ENCODE measurements at places on chromosomes 2 and 18. TPM values are rescaled to one million over a fixed set of nuclear protein-coding genes. Genes with fewer than 3 reads are reported as not detected.

DNA sequence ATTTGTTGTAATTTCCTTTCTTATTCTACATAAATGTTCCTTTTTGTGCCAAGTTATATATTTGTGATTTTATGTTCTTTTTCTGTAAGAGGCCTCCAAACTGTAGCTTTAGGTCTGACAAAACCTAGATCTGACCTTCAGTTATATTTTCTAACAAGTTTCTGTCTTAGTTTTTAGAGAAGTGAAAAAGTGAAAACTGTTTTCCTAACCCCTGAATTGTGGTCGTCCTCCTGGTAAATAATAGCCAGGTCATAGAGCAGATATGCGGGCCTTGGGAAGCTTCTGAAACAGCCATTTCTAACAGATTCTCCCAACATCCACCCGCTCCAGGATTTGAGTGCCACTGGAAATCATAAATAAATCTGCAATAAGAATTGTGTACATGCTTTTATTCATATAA, 398.4 kb upstream of the CWC22 start:
- no peaks in the 10 kb centered on the region for H3K4me1 ChIP-seq
- H3K27me3 ChIP-seq = no peaks in the 10 kb centered on the region
- H3K27ac ChIP-seq = no peak overlapping the region
- H3K4me3 ChIP-seq = no peak overlapping the region

GRCh38 chr2:232999354-232999753, 13.7 kb downstream of the NGEF start:
- H3K4me3 ChIP-seq = no peak overlapping the region
- no peak overlapping the region for H3K27ac ChIP-seq
- no peaks in the 10 kb centered on the region for H3K36me3 ChIP-seq
- H3K4me1 ChIP-seq = no peaks in the 10 kb centered on the region
- no peak for DNase-seq

DNA sequence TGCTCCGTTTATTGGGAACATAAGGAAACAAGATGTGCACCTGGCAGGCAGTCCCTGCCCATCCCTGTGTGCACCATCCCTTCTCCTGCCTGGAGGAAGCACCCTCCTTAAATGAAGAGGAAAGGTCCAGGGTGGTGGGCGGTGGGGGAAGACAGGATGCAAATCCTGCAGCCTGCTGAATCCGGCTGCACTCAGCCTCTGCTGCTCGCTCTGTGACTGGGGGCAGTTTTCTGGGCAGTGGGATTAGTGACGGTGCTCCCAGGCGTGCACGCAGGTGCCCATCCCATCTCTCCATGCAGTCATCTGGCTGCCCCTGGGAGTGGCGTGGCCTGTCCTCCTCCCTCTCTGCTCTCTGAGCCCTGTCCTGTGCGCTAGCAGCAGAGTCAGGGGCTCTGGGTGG, 371.3 kb upstream of the MYT1L start:
- no peaks in the 10 kb centered on the region for H3K27me3 ChIP-seq
- no peaks in the 10 kb centered on the region for H3K36me3 ChIP-seq
- no peak overlapping the region for H3K27ac ChIP-seq
- H3K4me3 ChIP-seq = no peak overlapping the region
- H3K4me1 ChIP-seq = peaks cover 12% of the 10 kb centered on the region

DNA sequence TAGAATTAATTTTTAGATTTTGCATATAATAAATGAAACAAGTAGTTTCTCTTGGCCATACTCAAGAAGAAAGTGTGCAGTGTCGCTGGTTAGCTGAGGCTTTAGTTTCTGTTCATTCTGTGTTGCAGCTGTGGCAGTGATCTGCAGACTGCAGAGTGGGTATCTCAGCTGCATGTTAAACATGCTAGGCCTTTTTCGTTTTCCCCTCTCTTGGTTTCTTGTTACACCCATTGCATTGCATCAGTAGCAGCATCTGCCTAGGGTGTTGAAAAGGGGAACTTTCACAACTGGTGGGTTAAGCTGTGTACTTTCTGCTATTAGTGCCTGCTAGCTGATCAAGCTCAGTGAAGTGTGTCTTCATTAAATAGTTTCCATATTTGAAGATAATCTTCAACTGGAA, 51.3 kb downstream of the ACSL3 start:
- no peak overlapping the region for H3K4me3 ChIP-seq
- peak; percentile 44 for DNase-seq
- H3K27me3 ChIP-seq = no peaks in the 10 kb centered on the region
- peaks cover 47% of the 10 kb centered on the region for H3K4me1 ChIP-seq
- H3K36me3 ChIP-seq = peaks cover 12% of the 10 kb centered on the region
- peak overlapping the region; percentile 84 for H3K27ac ChIP-seq

GRCh38 chr2:127621981-127622431, 23.9 kb upstream of the GPR17 start:
- DNase-seq = no peak
- no peaks in the 10 kb centered on the region for H3K36me3 ChIP-seq
- no peak overlapping the region for H3K4me3 ChIP-seq
- H3K27ac ChIP-seq = no peak overlapping the region

DNA sequence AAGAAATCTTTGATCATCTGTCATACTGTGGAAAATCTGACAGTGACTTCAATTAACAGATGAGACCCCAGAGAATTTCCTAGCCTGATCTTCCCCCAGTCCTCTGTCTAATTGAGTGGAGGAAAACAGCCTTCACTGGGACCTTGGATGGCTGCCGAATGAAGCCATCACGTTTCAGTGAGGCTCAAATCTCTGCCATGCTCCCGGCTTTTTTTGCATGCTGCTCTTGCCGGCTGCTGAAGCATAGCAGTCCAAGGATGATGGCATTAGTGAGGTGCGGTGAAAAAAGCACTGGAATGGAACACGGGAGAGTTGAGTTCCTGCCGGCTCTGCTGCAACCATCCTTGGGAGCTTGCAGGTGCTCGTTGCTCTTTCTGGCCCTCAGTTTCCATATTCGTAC, 430.5 kb downstream of the SLC4A3 start:
- H3K36me3 ChIP-seq = no peaks in the 10 kb centered on the region
- H3K27me3 ChIP-seq = no peaks in the 10 kb centered on the region
- DNase-seq = no peak
- H3K27ac ChIP-seq = no peak overlapping the region
- H3K4me1 ChIP-seq = no peaks in the 10 kb centered on the region

- H3K4me1 ChIP-seq = no peaks in the 10 kb centered on the region
- H3K27me3 ChIP-seq = no peaks in the 10 kb centered on the region
- no peak overlapping the region for H3K27ac ChIP-seq
- H3K36me3 ChIP-seq = no peaks in the 10 kb centered on the region
Observed at GRCh38 chr18:54671291-54671881, 80.3 kb downstream of the DYNAP start.

- H3K4me3 ChIP-seq = no peak overlapping the region
- no peaks in the 10 kb centered on the region for H3K27me3 ChIP-seq
- no peaks in the 10 kb centered on the region for H3K36me3 ChIP-seq
- DNase-seq = no peak
- H3K4me1 ChIP-seq = no peaks in the 10 kb centered on the region
Observed at GRCh38 chr18:54090856-54091255, 133.6 kb downstream of the MBD2 start.

The PLEK gene
- 41.3 TPM for total RNA-seq

The SERPINB5 gene
- total RNA-seq = 6.1 TPM

DNA sequence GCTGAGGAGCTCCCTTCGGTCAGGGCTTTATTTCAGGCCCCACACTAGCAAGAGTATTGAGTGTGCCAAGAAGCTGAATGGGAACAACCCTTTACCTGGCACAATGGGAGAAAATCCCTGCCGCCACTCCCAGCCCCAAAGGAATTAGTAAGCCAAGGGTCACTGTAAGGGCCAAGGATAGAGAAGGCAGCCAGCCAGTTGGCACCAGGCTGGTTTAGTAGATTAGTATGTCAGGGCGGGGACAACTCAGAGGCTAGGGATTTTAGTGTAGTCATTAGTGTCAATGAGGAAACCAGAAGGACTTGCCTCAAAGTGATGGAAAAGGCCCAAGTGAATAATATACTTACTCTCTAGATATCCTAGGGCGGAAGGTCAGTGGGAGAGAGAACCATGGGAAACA, 34.9 kb upstream of the CYP26B1 start:
- H3K36me3 ChIP-seq = no peaks in the 10 kb centered on the region
- H3K4me3 ChIP-seq = no peak overlapping the region
- H3K4me1 ChIP-seq = no peaks in the 10 kb centered on the region
- no peak overlapping the region for H3K27ac ChIP-seq
- DNase-seq = no peak

The PELI1 gene
- 33.9 TPM for total RNA-seq

DNA sequence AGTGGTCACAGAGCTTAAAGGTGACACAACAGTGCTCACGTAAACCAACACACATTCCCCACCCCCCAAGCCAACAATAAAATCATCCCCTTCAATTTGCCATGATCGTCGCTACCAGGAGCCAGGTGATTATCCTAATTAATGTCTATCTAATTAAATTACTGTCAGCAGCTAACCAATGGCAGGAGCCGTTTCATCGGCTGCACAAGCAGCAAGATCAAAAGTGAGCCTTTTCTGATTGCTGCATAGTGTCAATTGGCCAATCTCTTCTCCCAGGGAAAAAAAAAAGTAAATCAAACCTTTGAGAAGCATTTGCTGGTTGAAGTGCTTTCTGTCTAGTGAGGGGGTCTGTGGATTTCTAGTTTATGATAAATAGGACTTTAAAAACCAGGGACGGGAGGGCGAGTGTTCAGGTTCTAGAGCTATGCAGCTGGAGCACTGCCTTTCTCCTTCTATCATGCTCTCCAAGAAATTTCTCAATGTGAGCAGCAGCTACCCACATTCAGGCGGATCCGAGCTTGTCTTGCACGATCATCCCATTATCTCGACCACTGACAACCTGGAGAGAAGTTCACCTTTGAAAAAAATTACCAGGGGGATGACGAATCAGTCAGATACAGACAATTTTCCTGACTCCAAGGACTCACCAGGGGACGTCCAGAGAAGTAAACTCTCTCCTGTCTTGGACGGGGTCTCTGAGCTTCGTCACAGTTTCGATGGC, at the start of gene TBR1:
TBR1 (plus strand) TSS at position 311 of the 721 bp plus-strand sequence; CDS start at position 425, 114 bp downstream.
- peaks cover 68% of the 10 kb centered on the region for H3K27me3 ChIP-seq
- H3K27ac ChIP-seq = no peak within 1 kb of the TSS
- H3K4me3 ChIP-seq = no peak within 1 kb of the TSS
- DNase-seq = no peak

- H3K27ac ChIP-seq = no peak overlapping the region
- no peaks in the 10 kb centered on the region for H3K4me1 ChIP-seq
- no peak for DNase-seq
- no peak overlapping the region for H3K4me3 ChIP-seq
Observed at GRCh38 chr18:28204154-28204553, 27.2 kb upstream of the CDH2 start.

GRCh38 chr2:156077041-156077742, 255.3 kb downstream of the NR4A2 start:
- no peak overlapping the region for H3K4me3 ChIP-seq
- no peak for DNase-seq
- no peaks in the 10 kb centered on the region for H3K27me3 ChIP-seq
- H3K4me1 ChIP-seq = no peaks in the 10 kb centered on the region

DNA sequence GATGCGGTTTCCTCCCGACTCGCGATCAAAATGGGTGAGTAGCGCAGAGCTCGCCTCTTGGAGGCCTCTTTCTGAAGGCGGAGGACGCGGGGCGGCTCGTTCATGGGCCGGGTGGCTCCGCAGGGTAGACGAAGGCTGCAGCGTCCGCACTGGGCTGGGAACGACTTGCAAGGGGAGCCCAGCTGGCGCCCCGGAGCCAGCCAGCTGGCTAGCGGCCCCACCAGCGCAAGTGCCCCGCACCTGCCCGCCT, 328 bp upstream of the PASK start:
- H3K4me3 ChIP-seq = peak overlapping the region; percentile 95
- peaks cover 2% of the 10 kb centered on the region for H3K27me3 ChIP-seq
- DNase-seq = no peak
- H3K36me3 ChIP-seq = peaks cover 4% of the 10 kb centered on the region
- peak overlapping the region; percentile 62 for H3K27ac ChIP-seq

The SFTPB gene
- total RNA-seq = 0.09 TPM

DNA sequence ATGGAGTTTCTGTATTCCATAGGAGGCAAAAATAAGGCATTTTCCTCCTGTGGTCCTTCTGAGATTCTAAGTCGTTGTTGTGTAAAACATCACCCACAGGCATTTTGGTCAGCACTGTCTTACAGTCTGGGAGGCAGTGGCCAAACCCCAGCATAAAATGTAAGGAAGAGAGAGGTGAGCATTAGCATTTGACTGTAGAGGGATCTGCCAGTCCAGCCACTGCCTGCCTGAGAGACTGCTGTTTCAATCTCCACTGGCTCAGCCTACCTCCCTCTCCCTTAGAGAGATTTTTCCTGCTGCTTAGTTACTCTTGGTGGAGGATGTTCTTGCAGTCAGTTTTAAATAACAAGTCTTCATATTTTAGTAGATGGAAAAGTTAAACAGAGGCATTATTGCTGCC, 77.0 kb downstream of the ARHGEF33 start:
- no peak overlapping the region for H3K27ac ChIP-seq
- no peaks in the 10 kb centered on the region for H3K36me3 ChIP-seq
- no peaks in the 10 kb centered on the region for H3K27me3 ChIP-seq
- peaks cover 3% of the 10 kb centered on the region for H3K4me1 ChIP-seq

The LAMA1 gene
- total RNA-seq = 0.71 TPM

The PRKCE gene
- total RNA-seq = 3.2 TPM

The CASP8 gene
- total RNA-seq = 49.4 TPM

Data from thymus (tissue), 14 donors.